ENCODE measurements at places on chromosomes 4 and X. TPM values are rescaled to one million over a fixed set of nuclear protein-coding genes. Genes with fewer than 3 reads are reported as not detected.

The TLR2 gene
- total RNA-seq = 5.1 TPM

The SYP gene
- 1.2 TPM for total RNA-seq

The TRO gene
- 4.6 TPM for total RNA-seq

The NEXMIF gene
- 0.13 TPM for total RNA-seq

The TMSB15A gene
- total RNA-seq = not detected

The PGK1 gene
- 399 TPM for total RNA-seq

All from cardiac septum (tissue), 1 donor.